ENCODE measurements at places on chromosomes 6 and 20. TPM values are rescaled to one million over a fixed set of nuclear protein-coding genes. Genes with fewer than 3 reads are reported as not detected.
A peak's percentile ranks its signal among the peaks of the same experiment; 100 is the strongest.

- DNase-seq, result no peak
- H3K27me3 ChIP-seq, result no peaks in the 10 kb centered on the region
- H3K4me3 ChIP-seq, result no peak overlapping the region
- H3K36me3 ChIP-seq, result no peaks in the 10 kb centered on the region
- H3K27ac ChIP-seq, result no peak overlapping the region
- no peaks in the 10 kb centered on the region for H3K4me1 ChIP-seq
These were observed 24.7 kb upstream of the RALGAPA2 start for GRCh38 chr20:20737158-20737557.

MCCD1 gene
- not detected for total RNA-seq

- H3K4me1 ChIP-seq, result peaks cover 4% of the 10 kb centered on the region
- no peaks in the 10 kb centered on the region for H3K36me3 ChIP-seq
- H3K4me3 ChIP-seq, result no peak overlapping the region
- H3K27ac ChIP-seq, result no peak overlapping the region
These were observed 11.5 kb downstream of the NFKBIL1 start for GRCh38 chr6:31558631-31559500.

LRRC73 gene
- total RNA-seq, result 0.14 TPM

DUSP22 gene
- 18.6 TPM for total RNA-seq

DNA sequence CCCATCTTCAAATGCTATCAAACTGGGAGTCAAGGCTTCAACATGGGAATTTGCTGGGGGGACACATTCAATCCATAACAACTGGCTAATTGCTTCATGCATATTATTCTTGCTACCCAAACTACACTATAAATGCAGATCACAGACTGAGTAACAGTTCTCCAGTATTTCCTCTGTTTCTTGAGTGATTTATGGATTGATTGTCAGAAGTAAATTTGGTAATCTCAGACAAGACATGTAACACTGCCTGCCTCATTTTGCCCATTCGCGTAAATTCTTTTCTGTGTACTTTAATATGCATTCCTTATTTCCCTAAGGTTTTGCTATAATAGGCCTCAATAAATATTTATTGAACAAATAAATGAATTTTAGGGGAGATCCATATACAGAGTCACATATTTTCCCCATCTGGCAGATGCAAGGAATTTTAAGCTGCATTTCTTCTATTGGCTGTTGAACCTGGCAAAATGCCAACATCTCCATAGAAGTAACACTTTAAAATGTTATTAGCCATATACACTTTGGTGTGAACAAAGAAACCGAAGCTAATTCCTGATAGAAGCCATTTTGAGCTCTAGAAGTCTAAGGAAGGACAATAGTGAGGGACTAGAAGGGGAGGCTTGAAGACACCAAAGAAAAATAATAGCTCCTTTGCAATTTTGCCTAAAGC, 98.2 kb downstream of the QRSL1 start:
- no peaks in the 10 kb centered on the region for H3K36me3 ChIP-seq
- no peak overlapping the region for H3K27ac ChIP-seq
- H3K4me3 ChIP-seq, result no peak overlapping the region

- H3K4me3 ChIP-seq, result no peak overlapping the region
- H3K36me3 ChIP-seq, result no peaks in the 10 kb centered on the region
- no peaks in the 10 kb centered on the region for H3K27me3 ChIP-seq
- peak overlapping the region; percentile 1 for H3K27ac ChIP-seq
These were observed 44.8 kb downstream of the STK4 start for GRCh38 chr20:45011108-45011526.

F13A1 gene
- total RNA-seq, result not detected

DNA sequence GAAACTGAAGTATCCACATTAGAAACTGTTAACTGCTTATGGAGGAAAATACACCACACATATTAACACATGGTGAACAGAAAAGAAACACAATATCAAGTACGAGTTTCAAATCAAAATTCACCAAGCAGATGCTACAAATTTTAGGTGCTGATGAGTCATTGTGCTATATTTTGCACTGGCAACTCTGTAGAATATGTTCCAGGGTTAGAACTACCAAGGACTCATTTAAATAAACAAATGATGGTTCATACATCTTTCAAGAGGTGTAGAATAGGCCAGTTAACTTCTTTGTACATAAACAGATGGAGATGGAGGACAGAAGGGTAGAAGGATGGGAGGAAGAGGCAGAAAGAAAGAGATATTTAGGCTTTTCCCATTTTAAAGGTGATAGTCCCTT, 184.9 kb downstream of the ARHGAP18 start:
- no peak overlapping the region for H3K4me3 ChIP-seq
- peaks cover 25% of the 10 kb centered on the region for H3K4me1 ChIP-seq
- H3K36me3 ChIP-seq, result no peaks in the 10 kb centered on the region
- no peaks in the 10 kb centered on the region for H3K27me3 ChIP-seq

Data from Caco-2 (cell line).